ENCODE measurements at places on chromosomes 12 and 14.

DNA sequence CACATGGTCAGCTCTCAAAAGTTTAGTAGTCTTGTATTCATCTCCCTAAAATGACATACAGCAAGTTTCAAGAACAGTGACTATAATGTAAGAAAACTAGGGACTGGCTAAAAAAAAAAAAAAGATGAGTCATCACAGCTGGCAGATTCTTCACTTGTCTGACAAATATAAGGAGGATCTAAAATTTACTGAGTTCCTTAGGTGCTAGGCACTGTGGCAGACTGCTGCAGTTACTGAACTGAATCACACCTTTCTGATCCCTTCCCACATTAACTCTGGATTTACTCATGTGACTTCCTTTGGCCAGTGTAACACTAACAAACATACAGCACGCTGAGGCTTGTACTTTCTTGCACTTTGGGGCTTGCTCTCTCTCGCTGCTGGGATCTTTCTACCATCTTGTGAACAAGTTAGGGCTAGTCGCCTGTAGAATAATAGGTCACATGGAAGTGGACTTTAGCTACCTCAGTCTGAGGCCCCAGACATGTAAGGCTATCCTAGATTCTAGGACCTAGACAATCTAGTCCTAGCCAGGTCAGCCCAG, 32.1 kb downstream of the BAZ1A start:
- DNase-seq: no peak

DNA sequence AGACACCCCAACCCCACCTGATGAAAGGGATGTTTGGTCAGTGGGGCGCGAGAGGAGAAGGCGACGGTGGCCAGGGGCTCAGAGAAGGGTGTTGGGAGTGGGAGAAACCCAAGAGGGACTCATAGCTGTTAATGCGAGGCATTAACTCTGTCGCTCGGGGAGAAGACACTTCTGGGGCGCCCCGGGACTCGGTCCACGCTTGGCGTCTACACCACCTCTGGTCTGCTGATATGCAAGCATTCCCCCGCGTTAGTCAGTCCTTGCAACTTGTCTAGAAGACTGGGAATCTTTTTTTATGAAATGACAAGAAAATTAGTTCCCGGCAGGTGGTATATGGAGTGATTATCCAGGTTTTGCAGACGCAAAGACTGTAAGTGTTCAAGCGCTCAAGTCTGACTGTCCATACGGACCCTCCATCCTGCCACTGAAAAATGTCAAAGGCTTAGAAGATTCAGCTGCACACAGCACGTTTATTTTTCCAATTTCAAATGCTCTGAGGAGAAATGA, 360 bp upstream of the SLC35F4 start:
- no peak for DNase-seq

- no peak for DNase-seq
These were observed 121.6 kb downstream of the LLPH start for GRCh38 chr12:66008985-66009384.

DNA sequence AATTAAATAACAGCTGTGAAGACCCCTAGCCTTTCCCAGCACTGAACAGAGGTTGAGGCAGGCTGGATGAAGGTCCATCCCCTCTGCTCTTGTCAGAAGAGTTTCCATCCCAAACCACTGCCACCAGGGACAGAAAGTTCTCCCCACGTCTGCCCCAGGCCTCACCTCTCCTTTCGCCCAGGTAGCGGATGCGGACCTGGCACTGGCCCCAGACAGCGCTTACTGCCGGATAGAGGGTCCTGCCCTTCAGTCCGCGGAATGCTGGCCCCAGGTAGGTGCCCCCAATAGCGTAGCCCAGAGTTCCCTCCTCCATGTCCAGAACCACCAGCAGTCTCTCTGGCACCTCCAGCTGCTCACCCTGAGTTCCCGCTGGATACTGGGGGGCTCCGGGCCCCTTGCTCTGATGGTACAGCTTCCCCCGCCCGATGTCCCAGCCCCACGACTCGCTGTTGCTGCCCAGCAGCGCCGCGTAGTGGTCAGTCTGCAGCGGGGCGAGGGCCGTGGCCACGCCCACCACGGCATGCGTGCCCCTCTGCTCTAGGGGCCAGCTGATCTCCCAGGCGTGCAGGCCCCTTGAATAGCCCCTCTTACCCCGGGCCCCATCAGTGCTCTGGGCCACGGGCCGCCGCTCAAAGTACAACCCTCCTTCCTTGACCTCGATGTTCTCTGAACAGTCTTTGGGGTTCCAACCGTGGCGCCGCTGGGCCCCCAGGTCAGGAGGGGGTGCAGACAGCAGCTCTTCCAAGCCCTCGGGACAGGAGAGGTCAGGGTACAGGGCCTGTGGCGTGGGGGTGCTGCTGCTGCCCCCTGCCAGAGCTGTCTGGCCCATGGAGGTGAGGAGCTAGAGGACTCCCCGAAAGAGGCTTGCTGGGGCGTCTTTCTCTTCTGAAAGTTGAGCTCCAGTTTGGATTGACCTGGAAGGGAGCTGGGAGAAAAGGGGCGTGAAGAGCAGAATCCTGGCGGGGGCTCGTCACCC, 742 bp downstream of the SPSB2 start:
- peak; percentile 96 for DNase-seq

- no peak for DNase-seq
These were observed 5.2 kb downstream of the OR4E1 start for GRCh38 chr14:21668377-21668776.

GRCh38 chr14:24813089-24813815, 179.3 kb upstream of the GZMB start:
- no peak for DNase-seq

DNA sequence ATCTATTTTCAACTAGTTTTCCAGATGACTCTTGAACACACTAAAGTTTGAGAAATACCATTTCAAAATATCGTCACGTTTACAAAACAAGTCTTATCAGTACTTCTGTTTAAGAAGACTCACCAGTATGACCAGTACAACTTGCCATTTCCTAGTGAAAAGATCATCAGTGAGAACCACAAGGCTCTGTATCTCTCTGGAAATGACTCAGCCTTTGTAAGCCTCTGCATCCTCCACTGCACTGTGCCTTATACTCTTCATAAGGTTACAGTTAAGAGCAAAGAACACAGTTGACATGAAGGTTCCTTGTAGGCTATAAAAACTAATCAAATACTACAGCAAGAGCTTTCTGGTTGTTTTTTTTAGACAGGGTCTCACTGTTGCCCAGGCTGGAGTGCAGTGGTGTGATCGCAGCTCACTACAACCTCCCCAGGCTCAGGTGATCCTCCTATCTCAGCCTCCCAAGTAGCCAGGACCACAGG, 5.7 kb upstream of the VTI1B start:
- peak; percentile 42 for DNase-seq

- DNase-seq: no peak
These were observed 24.2 kb downstream of the SH2B3 start for GRCh38 chr12:111429828-111430432.

- DNase-seq: peak; percentile 81
These were observed 539 bp upstream of the HMGA2 start for GRCh38 chr12:65823513-65824375.

DNA sequence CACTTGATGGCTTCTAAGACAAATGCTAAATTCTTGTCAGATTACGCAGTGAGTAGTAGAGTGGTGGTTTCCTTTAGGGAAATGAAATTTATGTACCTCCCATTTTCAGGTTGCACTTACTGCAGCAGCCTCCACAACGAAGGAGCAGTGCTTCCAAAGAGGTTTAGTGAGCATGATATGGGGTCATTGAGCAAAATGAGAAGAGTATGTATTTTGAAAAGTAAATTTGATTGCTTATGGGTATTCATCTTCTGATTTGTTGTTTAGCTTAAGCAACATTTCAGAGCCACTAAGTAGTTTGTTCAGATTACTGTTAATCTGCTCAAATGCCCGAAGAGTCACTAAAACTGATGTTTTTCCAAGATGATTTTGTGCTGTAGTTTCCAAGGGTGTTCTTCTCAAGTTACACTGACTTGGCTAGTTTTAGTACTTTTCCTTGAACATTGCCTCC, 493.6 kb downstream of the PCNX1 start:
- no peak for DNase-seq

- no peak for DNase-seq
These were observed 30.7 kb downstream of the P2RX4 start for GRCh38 chr12:121240484-121241101.

GRCh38 chr14:71833476-71833875, 98.8 kb upstream of the RGS6 start:
- no peak for DNase-seq

DNA sequence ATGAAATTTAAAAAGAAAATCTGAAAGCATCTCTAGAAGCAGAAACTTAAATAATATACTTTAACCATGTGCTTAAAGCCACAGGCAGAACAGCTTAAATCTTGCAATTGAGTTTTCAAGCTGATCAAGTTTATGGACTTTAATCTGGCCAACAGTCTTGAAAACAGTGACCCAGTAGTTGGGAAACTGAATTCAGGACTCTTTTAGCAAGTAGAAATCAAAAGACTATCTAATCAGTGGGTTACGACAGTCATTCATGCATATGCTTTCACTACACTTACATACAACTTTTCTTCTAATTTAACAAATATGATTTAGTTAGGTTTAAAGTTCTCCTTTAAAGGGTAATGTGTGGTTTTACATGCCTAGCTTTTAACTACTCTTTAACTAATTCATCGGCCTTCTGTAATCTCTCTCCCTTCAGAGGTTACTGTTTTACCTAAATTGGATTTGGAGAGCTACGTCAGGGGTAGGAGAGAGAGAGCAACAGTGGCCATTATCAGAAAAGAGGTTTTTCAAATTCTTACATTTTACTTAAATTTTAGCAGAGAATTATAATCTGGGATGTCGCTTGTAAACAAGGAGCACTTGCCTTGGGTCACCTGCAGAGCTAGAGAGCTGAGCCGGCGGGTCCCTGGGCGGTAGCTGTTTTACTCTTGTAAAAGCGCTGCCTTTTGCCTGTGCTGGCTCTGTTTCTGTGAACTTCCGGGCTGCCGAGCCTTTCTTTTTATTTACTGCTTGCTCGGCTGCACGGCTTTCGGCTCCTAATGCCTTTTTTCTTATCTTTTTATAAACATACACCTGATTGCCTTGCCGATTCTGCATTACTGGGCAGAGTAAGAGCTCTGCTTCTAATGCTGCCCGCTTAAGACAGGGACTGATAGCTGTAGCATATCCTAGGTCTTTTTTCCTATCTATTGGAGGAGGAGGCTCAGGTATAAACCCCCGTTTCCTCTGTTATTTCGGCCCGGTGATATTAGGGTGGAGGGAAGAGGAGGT, 17.4 kb upstream of the LYZ start:
- peak; percentile 79 for DNase-seq

GRCh38 chr12:6632026-6632983, 3.5 kb downstream of the LPAR5 start:
- peak; percentile 78 for DNase-seq

- peak; percentile 84 for DNase-seq
These were observed 665 bp downstream of the RHOF start for GRCh38 chr12:121792607-121793439.

DNA sequence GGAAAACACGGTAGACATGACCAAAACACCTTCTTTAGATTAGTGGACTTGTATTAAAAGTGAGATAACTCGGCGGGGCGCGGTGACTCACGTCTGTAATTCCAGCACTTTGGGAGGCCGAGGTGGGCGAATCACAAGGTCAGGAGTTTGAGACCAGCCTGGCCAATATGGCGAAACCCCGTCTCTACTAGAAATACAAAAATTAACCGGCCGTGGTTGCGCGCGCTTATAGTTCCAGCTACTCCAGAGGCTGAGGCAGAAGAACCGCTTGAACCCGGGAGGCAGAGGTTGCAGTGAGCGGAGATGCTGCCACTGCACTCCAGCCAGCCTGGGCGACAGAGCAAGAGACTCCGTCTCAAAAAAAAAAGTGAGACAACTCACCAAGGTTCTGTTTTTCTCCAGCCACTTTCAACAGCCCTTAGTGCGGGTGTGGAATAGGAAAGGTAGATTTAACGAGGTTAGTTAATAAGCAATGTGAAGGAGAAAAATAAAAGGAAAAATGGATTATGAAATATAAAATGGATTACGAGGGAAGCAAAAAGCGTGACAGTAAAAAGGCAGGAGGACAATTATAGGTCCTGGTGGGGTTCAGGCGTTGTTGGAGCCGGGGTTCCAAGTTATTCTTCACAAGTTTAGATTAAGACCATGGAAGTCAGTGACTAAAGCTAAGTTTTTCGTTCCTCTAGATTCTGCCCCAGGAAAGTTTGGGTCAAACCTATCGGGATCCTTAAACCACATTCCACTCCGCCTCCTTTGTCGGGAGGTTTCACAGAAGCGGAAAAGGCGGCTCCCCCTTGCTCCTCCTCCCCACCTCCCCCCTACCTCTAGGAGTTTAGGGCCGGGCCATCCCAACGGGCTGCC, 534 bp downstream of the PPP2R3C start:
- no peak for DNase-seq

Data from islet precursor cell (in vitro differentiated cells).